ENCODE measurements at places on chromosomes 11 and 22.

DNA sequence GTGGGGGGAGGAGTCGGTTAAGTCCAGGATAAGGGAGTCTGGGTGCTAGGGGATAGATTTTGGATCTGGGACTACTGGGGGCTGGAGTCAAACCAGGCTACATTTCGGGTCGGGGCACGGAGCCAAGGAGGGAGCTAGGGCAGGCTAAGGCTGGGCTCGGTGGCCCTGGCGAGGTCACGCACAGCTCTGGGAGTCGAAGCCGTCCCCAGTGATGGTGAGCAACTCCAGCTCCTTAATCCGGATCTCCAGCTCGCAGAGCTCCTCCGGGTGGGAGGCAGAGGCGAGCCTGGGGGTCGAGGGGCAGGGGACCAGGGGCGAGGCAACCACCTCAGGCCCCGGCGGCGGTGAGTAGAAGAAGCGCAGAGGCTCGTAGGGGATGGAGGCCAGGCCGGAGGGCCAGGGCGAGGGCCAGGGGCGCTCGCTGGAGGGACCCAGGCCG lies 544 bp downstream of the C11orf91 start:
- peak overlapping the region; percentile 90 for H3K4me3 ChIP-seq
- peaks cover 24% of the 10 kb centered on the region for H3K27me3 ChIP-seq
- H3K36me3 ChIP-seq, result peaks cover 6% of the 10 kb centered on the region
- H3K4me1 ChIP-seq, result peaks cover 29% of the 10 kb centered on the region
- H3K27ac ChIP-seq, result no peak overlapping the region

- no peaks in the 10 kb centered on the region for H3K4me1 ChIP-seq
- H3K4me3 ChIP-seq, result no peak overlapping the region
- H3K27ac ChIP-seq, result no peak overlapping the region
- H3K27me3 ChIP-seq, result no peaks in the 10 kb centered on the region
These were observed 1060.7 kb downstream of the FAM181B start for GRCh38 chr11:81673001-81673400.

- H3K27me3 ChIP-seq, result no peaks in the 10 kb centered on the region
- no peak overlapping the region for H3K4me3 ChIP-seq
- no peaks in the 10 kb centered on the region for H3K36me3 ChIP-seq
- peaks cover 19% of the 10 kb centered on the region for H3K4me1 ChIP-seq
- no peak overlapping the region for H3K27ac ChIP-seq
These were observed 850.3 kb downstream of the OPCML start for GRCh38 chr11:132681971-132682370.

DNA sequence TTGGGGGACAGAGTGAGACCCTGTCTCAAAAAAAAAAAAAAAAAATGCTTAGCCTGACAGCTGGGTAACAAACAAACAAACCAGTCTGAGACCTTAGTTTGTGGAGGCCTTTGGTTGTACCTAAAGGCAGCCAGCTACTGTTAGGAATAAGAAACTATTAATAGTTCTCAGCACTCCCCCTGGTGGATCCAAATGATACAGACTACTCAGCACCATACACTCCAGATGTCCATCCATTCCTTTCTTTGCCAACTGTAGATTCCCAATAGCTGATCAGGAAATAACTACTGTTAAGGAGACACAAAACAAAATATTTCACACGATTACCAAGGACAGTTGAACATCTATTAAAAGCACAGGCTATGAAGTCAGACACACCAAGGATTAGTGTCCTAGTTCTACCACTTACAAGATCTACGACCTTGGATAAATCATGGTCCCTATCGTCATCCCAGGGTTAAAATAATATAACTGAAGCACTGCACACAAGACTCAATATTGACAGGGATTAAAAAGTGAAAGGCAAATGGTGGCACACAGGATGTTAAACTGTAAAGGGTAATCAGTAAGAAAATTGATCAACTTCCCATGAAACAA lies 17.2 kb downstream of the CLDN25 start:
- no peaks in the 10 kb centered on the region for H3K27me3 ChIP-seq
- no peak overlapping the region for H3K27ac ChIP-seq
- no peaks in the 10 kb centered on the region for H3K4me1 ChIP-seq
- no peaks in the 10 kb centered on the region for H3K36me3 ChIP-seq
- H3K4me3 ChIP-seq, result no peak overlapping the region
